ENCODE measurements at places on chromosomes 5 and 9.

- no peak for DNase-seq
These were observed 145.6 kb upstream of the TNC start for GRCh38 chr9:115263371-115264075.

DNA sequence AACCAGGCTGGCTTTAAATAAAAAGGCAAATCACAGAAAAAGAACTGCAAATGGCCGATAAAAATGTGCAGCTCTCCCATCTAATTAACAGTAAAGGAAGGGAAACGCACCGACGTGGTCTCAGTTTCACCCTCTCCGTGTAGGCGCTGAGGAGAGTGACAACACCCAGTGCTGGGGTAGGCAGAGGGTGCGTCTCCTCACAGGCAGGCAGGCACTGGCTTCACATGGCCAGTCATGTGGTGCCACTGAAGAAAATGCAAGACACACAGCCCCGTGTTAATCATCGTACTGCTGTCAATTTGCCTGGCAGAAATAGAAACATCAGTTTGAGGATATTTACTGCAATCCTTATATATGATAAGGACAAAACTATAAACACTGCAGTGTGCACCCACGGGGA is 178.4 kb downstream of the FANCC start:
- DNase-seq = no peak

GRCh38 chr9:91426123-91426745 is 2.6 kb upstream of the NFIL3 start:
- no peak for DNase-seq

DNA sequence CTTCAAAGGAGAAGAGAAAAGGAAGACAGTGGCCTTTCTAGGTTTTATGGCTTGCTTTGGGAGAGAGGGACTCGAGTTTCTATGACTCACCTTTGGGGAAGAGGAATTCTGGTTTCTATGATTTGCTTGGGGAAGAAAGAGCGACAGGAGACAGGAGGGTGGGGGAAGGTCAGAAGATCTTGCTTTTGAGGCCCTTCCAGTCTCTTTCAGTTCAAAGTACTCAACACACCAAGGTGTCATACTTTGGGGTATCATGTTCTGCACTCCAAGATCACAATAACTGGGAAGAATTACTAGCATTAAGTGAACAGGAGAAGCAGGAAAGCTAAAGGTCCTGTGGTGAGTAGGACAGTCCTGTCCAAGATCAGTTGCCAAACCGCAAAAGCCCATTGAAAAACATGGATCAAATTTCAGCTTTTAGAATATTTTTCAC is 324.5 kb downstream of the ARHGEF28 start:
- DNase-seq = peak; percentile 43

DNA sequence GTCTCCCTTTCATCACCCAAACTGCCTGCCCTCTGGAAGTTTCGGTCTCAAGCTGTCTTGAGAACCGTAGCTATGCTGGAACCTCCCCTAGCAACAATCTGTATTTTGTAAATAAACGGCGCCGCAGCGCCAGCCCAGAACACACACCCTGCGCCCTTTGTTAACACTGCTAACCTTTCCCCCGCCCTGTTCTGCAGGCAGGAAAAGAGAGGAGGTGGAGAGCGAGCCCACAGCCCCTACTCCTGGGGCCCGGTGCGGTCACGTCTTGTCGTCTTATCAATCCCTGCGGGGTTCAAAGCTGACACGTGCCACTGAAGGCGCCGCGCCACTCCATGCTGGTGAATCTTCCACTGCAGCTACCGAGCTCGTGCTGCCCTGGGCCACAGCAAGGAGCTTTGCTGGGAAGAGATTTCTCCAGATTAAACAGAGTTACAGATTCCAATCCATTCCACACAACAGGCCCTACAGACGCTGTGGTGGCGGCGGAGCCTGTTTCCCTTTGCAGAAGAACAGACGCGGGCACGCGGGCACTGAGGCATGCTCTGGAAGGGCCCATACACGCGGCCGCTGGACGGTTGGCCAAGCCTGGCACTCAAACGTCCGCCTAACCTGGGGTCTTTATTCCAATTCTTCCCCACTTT is 25.3 kb downstream of the ZDHHC11B start:
- no peak for DNase-seq

DNA sequence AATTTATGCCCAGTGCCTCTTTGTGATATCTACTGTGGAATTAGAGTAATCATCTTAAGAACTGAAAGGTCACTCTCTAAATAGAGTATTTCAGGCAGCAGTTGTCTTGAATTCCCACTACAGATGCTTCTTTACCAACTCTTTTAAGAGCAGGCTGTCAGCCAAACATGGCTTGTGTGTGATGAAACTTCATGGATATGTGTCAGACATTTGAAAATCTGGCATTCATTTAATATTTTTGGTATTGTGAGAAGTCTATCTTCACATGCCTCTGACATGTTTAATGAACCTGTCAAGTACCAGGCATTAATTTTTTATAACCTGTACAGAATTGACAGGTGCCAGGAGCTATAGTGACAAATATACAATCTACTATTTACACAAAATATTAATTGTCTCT is 318.6 kb downstream of the CDH9 start:
- DNase-seq = peak; percentile 56

DNA sequence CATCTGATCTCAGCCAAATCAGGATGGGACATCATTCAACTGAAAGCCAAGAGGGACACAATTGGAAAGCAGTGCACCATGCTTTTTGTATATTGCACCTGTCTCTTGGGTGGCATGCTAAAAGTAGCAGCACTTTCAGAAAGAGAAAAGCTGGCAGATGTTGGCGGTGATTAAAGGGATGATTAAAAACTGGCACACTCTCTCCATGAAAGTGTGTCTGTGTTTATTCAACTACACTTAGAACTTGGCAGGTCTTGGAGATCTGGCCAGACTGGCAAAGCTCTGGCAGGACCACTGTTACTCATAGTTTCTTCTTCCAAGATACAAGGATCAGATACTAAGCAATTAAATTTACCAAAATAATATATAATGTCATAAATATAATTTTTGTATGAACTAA is 112.9 kb upstream of the ELAVL2 start:
- DNase-seq = peak; percentile 91

GRCh38 chr9:135399000-135399649 is 80.5 kb upstream of the PPP1R26 start:
- no peak for DNase-seq

DNA sequence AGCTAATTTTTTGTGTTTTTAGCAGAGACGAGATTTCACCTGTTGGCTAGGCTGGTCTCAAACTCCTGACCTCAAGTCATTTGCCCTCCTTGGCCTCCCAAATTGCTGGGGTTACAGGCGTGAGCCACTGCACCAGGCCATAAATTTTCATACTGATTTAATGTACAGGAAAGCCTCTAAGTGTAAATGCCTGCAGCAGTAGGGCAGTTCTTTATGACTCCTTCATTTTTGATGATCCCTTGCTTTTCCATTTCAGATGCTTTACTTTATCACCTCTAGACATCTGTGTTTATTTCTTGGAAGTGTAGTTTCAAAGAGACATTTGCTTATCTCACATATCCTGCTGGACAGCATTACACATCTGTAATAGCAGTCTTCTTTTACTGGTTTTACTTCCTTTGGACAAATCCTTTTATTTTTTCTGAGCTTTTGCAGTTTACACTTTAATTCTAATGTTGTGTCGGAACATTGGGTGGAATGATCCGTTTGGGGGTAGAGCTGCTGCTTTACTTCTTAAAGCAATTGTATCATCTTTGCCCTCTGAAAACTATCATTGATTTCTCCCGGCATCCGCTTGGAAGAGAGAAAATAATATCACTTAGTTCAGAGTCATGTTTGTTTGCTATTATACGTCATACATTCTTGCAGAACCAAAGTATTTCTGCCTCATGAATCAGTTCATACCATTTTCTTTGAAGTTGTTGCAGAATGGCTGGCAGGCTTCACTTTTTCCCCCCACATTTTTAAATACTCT is 36.0 kb downstream of the SCGB3A1 start:
- no peak for DNase-seq

DNA sequence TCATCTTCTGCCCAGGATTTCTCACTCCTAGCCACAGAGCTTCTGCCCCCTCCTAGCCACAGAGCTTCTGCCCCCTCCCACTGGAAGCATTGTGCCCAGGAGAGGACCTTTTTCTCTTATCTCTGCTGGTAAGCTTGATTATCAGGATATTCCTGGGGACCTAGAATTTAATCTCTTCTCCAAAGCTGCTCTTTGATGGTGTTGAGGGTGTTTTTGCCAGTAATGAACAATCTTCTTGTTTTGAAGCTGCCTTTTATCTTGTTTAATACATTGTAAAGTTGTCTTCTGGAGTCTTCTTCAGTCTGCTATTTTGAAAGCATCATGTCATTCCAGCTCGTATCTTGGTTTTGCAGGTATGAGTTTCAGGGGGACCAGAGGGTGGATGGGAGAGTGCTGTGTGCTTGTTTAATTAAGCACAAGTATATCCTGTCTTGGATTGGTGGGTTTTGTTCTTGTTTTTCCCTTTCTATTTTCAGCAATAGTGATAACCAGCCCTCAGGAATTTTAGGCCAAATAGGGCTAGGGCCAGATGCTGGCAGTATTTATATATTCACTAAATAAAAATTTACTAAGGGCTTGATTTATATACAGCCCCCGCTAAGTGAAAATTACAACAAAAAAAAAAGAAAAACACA is 214.0 kb upstream of the DMRT1 start:
- no peak for DNase-seq

DNA sequence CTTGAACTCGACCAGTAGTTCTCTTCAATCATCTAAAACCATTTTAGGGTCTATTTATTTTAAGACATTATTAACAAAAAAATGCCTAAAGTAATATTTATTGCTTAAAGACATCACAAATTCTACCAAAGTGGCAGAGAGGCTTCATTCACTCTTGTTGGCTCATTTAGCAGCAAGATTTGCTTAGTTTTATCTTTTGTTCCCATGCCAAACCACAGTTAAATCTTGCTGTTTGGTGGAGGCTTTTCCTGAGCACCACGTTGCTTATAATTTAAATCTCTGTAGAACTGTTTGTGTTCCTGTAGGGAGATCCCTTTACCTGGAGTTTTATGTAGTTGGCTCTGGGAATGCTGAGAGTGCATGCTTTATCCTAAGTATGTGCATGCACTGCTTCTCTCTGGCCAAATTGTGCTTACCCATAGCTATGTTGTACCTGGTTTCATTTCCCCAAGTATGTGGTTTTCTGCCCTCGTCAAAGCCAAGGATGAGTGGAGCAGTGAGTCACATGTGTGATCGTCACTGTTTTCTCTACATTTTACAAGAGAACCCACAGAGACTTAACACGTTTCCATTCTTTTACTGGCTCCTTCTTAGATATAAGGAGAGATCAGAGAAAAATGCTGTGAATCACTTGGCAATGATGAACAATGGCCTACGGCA is 42.1 kb upstream of the MAST4 start:
- DNase-seq = no peak

DNA sequence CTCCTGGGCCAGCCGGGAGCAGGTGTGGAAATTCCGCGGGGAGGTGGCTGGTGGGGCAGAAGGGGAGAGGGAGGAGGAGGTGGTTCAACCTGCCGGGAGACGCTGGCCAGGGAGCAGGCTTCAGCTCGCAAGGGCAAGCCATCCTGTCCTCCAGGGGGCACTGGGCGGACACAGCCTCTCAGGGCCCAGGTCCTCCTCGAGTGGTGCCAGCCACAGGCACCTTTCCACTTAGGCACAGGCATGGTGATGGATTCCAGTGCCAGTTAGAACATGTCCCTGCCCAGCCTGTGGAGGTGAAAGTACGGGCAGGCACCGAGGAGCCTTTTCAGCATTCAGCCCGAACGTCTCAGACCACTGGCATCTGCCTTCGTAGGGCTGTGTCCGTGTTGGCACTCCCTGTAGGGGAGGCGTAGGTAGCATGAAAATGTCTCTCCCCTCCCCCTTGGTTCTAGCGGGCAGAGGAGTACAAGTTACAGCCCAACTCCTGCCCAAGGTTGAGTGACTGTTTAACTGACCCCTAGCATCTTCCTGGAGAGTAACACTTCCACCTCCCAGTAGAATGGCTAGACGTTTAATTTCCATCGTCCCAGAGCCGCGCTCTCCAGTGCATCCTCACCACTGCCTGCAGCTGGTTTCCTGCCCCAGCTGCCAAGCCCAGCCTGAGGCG is 48.9 kb downstream of the DAB2IP start:
- DNase-seq = no peak

DNA sequence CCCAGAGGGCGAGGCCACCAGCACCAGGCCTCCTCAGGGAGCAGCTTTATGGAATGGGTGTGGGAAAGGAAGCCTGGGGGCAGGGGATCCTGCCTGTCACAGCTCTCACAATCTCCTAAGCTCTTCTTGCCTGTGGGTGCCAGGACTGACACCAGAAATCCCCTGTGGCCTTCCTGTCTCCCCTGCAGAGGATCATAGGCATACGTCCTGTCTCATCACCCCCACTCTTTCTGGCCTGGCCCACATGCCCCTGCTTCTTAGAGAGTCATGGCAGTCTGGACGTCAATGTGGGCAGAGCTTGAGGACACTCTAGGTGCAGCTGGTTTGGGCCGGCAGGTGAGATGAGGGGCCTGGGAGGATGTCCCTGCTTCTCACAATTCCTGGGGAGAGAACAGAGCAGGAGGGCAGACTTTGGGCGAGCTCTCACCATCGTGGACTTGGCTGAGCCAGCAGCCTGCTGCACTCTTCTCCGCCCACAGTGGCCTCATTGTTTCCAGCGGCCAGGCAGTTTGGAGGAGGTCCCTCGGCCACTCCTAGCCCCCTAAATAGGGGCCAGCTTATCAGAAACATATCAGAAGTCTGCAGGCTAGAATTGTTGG is 67.3 kb upstream of the ZFR start:
- DNase-seq = no peak

Data from NCI-H446 treated with DMSO at 0.1 percent for 48 hours (cell line).